AG09319 (cell line): ENCODE measurements at places on chromosomes 2 and 18.

- no peak for DNase-seq
Measured at GRCh38 chr18:22701326-22701725, 231.8 kb upstream of the RBBP8 start.

GRCh38 chr2:177905640-177906039 lies 166.9 kb downstream of the PDE11A start:
- no peak for DNase-seq

- DNase-seq = no peak
Measured at GRCh38 chr2:241768251-241768711, 8.3 kb upstream of the GAL3ST2 start.

DNA sequence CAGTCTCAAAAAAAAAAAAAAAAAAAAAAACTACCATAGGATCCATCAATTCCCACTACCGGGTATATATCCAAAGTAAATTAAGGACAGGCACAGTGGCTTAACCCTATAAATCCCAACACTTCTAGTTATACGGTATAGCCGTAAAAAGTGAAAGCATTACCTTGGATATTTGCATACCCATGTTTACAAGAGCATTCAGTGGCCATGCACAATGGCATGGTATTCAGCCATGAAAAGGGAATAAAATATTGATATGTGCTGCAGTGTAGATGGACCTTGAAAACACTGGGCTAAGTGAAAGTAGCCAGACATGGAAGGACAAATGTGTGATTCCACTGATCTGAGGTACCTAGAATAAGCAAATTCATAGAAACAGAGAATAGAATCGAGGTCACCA lies 111.8 kb upstream of the CAB39 start:
- DNase-seq = no peak

GRCh38 chr2:105842555-105842954 lies 97.8 kb downstream of the NCK2 start:
- no peak for DNase-seq

DNA sequence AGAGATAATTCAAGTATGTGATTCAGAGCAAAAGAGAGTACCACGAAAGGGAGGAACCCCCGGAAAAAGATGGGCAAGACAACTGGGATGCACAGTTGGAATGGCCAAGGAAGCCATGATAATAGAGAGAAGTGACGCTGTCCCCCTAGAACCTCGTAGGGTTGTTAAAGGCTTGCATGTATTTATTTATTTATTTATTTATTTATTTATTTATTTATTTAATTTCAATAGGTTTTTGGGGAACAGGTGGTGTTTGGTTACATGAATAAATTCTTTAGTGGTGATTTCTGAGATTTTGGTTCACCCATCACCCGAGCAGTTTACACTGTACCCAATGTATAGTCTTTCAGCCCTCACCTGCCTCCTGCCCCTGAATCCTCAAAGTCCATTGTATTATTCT lies 11.5 kb upstream of the PDCL3 start:
- DNase-seq = no peak

GRCh38 chr2:111618978-111619902 lies 264.8 kb downstream of the ANAPC1 start:
- DNase-seq = no peak

GRCh38 chr2:64300066-64300465 lies 153.9 kb upstream of the LGALSL start:
- DNase-seq = no peak

- DNase-seq = no peak
Measured at GRCh38 chr2:158501301-158501700, 44.5 kb downstream of the PKP4 start.

DNA sequence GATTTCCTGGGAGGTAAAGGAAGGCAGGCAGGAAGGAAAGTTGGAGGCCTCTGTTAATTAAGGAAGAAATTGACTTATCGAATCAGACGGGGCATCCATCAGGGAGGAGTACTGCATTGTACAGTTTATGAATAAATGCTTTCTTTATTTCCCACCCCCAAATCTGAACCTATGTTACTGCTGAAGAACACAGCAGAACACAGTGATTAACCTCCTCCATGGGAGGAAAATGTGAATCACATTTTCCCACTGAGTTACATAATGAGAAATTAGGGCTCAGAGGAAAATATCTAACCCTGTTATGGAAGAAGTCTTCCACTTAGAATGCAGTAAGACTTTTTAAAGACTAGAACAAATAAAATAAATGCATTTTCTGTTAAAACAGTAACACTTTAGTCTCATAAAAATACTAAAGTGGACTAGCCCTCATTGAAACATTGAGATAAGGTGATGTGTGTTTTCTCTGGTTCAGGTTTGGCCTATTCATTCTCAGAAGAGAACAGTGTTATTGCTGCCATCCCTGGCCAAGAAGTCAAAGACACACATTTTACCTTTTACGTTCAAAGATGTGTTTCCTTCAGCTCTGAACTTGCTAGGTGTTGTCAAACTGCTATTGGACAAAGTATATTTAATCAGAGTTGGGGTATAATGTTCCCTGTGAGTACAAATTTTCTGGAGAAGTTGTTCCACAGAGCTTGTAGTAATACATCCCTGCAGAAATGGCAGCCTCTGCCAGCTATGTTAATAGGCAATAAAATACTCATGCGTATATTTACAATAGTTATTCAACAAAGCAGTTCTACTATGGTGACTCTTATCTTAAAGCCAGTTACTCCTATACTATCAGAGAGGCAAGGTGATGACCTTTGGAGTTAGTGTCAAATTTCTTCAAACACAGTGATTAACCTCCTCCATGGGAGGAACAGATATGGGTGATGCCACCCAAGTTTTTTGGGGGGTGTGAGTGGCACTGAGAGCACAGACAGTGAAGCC lies 11.1 kb downstream of the DNAH6 start:
- no peak for DNase-seq

DNA sequence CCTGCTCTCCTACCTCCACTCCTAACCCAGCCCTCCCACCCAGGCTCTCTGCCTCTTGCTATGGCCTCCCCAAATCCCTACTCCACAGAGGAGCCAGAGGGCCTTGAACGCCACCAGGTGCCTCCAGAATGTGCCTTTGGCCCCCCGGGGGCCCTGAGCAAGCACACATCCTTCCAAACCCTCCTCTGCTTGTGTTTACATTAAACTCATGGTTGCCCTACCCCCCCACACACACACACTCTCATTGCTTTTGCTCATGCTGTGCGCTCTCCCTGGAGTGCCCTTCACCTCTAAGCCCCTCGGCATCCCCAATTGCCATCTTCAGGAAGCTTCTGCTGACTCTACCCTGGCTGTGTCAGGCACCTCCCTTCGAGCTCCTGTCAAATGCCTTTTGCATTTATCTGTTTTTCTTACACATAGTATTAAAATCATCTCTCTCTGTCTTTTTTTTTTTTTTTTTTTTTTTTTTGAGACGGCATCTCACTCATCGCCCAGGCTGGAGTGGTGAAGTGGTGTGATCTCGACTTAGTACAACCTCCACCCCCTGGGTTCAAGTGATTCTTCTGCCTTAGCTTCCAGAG lies 16.3 kb upstream of the TET3 start:
- DNase-seq = no peak

GRCh38 chr2:211141646-211142045 lies 585.2 kb downstream of the CPS1 start:
- no peak for DNase-seq

DNA sequence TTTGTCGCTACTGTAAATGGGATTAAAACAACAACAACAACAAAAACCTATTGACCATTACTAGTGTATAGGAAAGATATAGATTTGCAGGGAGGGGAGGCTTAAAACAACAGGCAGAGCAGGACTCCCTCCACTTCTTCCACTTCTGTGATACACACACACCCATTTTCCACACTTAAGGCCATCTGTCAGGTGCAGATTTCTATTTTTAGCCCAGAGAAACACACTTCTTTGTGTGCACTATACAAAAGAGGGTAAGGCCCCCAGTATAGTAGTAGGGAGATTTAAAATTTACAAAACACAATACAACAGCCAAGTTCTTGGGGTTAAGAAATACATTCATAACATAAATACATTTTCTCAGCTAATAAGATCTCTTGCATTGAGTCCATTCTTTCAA lies 22.4 kb downstream of the PTPN2 start:
- no peak for DNase-seq

- DNase-seq = no peak
Measured at GRCh38 chr2:134320930-134321329, 67.1 kb downstream of the MGAT5 start.

GRCh38 chr2:237870754-237871651 lies 11.6 kb downstream of the RAMP1 start:
- no peak for DNase-seq

DNA sequence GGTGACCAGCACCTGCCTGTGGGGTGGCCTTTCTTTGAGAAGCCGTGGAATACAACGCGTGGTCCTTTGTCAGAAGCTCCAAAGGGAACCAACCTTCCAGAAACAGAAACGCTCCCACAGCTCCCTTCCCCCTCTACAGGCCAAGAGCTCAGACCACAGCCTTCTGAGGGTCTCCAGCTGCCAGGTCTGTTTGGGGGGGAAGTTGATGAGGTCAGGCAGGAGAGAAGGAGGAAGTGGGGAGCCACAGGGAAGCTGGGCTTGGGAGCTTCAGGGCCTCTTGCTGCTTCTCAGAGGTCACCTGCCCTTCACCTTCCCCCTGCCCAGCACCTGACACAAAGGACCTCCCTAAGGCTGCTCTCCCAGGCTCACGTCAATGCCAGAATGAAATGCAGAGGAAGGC lies 287.7 kb upstream of the ID2 start:
- no peak for DNase-seq

- no peak for DNase-seq
Measured at GRCh38 chr18:45538444-45538843, 76.8 kb upstream of the SLC14A2 start.

DNA sequence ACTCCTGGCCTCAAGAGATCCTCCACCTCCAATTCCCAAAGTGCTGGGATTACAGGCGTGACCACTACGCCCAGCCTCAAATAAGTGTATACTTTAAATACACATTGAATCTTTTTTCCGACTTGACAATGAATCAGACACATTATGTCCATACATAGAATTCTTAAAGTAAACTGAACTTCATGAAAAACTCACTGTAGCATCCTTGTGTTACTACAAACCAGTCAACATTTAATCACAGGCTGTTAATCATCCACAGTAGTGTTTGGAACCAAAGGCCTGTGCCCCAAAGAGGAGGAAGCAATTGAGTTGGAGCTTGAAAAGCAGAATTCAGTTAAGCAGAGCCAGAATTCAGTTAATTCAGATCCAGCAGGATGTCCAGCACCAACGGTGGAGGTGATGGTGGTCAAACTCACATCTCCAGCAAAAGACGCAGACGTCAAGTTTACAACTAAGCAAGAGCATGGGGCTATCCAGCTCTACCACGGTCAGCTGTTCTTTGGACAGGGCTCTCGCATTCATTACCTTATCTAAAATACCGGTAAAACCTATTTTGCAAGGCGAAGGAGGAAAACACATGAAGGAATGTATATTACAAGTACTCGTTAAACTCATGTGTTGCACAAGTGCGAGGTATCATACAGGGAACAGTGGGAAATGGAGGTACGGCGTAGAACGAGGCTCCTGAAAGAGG lies 1.2 kb downstream of the SLC39A6 start:
- DNase-seq = no peak

GRCh38 chr2:106956879-106957278 lies 70.9 kb upstream of the ST6GAL2 start:
- DNase-seq = peak; percentile 89

GRCh38 chr2:10478916-10479315 lies 30.8 kb upstream of the ODC1 start:
- no peak for DNase-seq

- no peak for DNase-seq
Measured at GRCh38 chr2:131156452-131157149, 51.5 kb downstream of the PLEKHB2 start.

DNA sequence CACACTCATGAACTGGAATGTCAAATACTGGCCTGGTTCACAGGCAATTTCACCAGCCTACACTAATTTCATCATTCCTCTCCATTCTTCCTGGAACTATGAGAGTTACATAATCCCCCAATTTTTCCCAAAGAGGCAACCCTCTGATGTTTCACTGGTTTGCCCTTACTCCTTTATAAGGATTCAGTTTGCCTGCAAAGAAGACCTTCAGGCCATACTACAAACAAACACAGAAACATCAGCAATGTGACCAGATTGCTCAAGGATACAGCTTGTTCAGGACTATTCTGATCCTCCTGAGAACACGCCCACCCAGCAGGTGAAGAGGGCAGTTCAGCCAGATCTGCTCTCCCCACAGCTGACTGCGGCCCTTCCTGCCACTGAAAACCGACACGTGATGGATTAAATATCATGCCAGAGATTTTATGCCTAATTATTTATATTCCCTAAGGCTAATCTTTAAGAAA lies 215.5 kb downstream of the ETAA1 start:
- no peak for DNase-seq

DNA sequence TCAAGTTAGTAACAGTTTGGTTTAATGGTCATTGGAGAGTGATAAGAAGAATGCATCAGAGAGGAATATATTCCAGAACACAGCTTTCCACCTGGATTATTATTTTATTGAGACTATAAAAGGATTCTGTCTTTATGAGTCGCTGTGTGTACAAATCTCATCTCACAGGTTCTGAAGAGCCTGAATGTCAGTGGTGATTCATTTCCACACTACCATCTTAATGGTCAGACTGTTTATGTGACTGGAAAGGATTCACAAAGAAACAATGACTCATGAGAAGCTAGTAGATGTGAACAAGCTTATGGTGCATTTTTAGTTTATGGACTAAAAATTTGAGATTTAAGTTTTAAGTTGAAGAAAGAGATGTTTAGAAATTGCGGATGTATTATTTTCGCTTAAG lies 685.4 kb upstream of the NRXN1 start:
- DNase-seq = no peak

- no peak for DNase-seq
Measured at GRCh38 chr2:121532347-121532766, 1.7 kb downstream of the RNU4ATAC start.

- no peak for DNase-seq
Measured at GRCh38 chr2:207201416-207201815, 35.7 kb upstream of the KLF7 start.

DNA sequence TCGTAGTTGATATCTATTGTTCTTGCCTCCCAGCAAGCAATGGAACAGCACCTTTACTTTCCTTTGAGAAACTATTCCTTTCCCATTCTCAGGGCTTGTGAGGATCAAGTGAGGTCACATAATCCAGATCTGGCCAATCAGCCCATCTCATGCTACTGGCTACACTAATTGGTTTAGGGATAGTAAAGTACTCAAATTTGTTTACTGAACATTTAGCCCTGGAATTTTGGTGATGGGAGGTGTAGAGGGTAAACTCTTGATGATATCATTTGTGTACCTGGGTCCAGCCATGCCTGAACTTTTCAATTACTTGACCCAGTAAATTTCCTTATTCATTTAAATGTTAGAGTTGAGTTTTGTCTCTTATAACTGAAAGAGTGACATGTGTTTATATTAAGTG lies 195.8 kb upstream of the TNP1 start:
- DNase-seq = no peak

DNA sequence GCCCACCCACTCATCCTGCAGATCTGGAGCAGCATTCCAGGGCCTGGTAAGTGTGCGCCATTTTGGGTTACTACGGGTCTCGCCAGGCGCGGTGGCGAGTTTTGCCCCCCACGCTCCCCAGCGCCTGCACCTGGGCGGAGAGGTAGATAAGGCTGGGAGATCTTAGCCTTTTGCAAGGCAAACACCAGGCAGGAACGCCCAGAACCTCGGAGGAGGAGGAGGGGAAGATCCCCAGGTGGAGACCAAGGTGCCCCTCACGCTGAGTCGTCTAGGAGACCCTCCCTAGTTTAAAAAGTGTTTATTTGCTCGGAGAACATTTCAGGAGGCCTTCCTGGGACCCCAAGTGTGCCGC lies 365 bp upstream of the RAMP1 start:
- DNase-seq = no peak
